ENCODE measurements at places on chromosomes 7 and 10.

DNA sequence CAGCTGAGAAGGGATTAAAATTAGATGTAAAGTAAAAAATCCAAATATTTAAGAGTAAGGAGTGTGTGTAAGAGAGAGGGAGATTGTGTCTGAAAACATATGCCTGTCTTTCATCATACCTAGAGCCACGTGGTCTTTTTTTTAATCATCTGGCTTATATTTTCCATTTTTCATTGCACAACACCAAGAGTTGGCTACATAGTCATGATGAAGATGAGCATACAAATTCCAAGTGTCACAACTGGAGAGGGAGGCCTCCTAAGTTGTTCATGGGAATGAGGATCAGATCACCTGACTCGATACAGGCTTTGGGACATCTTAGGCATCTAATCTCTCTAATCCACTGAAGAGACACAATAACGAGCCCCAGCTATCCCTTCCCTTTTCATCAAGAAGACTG, 47.2 kb upstream of the CCDC3 start:
- DNase-seq, result no peak

- no peak for DNase-seq
These were observed 8.0 kb downstream of the SLC18A2 start for GRCh38 chr10:117248750-117249465.

GRCh38 chr10:100715445-100716385, 29.7 kb upstream of the PAX2 start:
- DNase-seq, result no peak

- no peak for DNase-seq
These were observed 148.8 kb downstream of the SNX10 start for GRCh38 chr7:26440233-26441001.

- DNase-seq, result no peak
These were observed 52.5 kb downstream of the NCAPG2 start for GRCh38 chr7:158651968-158652565.

DNA sequence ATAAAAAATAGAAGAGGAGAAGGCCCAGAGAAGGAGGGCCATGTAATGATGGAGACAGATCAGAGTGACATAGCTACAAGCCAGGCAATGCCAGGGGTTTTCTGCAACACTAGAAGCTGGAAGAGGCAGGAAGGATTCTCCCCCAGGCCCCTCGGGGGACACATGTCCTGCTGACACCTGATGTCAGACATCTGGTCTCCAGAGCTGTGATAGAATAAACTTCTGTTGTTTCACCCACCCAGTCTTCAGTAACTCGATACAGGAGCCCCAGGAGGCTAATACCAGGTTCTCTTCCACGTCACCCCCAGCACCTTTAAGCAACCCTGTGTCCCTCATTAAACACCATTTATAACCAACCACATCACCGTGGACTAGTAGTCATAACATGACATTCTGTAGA, 94.9 kb downstream of the TMEM130 start:
- DNase-seq, result no peak

- no peak for DNase-seq
These were observed 52.8 kb downstream of the NRF1 start for GRCh38 chr7:129664029-129665012.

- no peak for DNase-seq
These were observed 54.5 kb upstream of the FZD8 start for GRCh38 chr10:35696392-35697287.
